ENCODE measurements at places on chromosomes 7 and 10.

DNA sequence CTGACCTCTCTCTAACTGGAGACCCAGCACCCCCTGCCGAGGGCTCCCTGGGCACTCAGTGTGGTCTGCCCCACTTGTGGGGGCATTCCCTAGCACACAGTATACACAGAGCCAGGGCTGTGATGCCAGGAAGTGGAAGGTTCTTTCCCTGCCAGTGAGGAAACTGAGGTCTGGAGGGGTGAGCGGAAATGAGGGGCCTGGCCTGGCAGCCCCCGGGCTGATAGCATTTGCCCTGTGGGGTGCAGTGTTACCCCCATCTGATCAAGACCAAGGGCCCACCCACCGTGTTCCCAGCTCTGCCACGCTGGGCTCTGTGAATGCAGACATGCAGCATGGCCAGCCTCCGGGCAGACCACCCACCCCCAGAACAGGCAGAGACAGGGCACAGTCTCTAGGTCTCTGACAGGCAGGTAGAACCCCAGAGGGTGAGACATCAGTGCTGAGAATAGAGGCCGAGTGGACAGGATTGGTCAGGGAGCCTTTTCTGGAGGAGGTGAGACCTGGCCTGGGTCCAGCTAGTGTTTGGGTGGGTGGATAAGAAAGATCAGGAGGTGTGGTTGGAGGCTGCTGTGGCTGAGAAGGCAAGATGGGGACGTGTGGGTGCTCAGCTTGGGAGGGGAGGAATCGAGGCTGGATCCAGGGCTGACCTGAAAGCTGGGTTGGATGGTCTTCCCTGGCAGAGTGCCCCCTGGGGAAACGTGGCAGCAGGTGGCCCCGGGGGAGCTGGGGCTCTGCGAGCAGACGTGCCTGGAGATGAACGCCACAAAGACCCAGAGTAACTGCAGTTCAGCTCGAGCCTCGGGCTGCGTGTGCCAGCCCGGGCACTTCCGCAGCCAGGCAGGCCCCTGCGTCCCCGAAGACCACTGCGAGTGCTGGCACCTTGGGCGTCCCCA, 10.8 kb upstream of the ZNF862 start:
- no peak for DNase-seq

GRCh38 chr10:11894381-11895107, 71.4 kb downstream of the PROSER2 start:
- DNase-seq, result no peak

DNA sequence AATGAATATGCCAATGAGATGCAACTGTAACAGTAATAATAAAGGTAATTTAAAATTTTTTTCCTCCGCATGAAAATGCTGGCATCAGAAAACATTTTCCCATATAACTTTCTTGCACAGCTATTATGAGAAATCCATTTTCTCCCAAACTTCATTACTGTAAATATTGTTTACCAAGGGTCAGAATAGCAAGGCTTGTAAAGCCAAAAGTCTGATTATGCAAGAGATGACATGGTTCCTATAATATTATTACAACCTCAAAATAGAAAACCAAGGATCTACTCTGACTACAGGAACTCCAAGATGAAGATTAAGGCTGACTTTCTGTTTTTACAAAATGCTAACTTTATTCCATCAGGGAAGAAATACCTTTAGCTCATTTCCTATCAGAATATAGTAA, 162.7 kb upstream of the CDK1 start:
- DNase-seq, result no peak

- no peak for DNase-seq
Measured at GRCh38 chr10:46319389-46319788, 32.6 kb downstream of the ANTXRL start.

DNA sequence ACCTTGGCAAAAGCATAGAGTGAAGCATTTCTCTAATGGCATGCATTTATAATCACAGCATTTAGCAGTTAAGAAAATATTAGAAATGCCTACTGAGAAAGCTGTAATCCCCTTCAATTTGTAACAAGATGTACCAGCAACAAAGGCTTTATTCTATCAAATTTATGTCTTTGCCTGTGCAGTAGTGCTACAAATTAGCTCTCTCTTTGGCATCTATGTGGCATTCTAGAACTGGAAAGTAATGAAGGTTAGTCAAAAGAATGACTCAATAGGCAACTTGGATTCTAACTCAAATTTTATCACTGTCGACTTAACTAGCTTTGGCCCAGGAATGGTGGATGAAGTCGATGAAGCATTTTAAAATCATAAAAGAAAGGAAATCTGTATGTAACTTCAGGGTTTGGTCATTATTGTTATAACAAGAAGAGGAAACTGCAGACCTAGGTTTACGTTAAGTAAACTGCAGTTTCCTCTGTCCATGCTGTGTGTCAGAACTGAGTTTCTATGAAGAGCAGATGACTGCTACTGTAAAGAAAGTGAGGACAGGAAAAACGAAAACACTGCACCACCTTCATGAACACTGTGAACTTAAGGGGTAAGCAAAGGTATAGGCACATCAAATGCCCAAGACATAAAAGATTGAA, 140.0 kb downstream of the RAPGEF5 start:
- DNase-seq, result no peak

DNA sequence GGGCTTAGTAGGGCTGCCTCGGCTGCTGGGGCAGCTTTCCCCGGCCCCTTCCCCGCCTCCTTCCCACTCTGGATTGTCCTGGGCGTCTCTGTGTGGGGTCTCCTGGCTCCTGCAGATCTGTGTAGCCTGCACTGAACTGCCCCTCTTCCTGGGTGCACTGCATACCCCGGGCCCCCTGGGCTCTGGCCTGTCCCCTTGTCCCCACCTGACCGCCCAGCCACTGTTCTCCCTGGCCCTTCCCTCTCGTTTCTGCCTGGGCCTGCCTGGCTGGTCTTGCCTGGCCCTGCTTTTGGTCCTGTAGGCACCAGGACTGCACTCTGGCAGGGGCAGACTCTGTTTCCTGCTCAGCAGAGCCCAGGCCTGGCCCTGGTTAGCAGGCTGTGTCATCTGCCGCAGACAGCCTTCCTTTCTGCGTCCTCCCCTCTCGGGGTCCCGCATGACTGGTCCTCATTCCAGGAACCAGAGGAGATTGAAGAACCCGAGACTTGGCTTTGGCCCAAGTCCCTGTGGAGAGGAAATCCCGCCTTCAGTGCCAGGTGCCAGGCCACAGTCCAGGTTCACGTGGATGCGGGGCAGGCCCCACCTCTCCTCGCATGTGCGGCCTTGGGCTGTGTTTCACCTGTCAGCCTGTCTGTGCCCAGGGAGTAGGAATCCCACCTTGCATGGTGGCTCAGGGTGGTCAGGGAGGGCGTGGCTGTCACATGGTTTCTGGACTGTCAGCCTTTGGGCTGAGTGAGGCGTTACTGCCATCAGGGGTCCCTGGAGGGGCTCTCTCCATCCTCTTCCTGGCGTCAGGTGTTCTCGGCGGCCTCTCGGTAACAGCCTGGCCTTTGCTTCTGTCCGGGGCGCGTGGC, 9.2 kb downstream of the INPP5A start:
- DNase-seq, result no peak

DNA sequence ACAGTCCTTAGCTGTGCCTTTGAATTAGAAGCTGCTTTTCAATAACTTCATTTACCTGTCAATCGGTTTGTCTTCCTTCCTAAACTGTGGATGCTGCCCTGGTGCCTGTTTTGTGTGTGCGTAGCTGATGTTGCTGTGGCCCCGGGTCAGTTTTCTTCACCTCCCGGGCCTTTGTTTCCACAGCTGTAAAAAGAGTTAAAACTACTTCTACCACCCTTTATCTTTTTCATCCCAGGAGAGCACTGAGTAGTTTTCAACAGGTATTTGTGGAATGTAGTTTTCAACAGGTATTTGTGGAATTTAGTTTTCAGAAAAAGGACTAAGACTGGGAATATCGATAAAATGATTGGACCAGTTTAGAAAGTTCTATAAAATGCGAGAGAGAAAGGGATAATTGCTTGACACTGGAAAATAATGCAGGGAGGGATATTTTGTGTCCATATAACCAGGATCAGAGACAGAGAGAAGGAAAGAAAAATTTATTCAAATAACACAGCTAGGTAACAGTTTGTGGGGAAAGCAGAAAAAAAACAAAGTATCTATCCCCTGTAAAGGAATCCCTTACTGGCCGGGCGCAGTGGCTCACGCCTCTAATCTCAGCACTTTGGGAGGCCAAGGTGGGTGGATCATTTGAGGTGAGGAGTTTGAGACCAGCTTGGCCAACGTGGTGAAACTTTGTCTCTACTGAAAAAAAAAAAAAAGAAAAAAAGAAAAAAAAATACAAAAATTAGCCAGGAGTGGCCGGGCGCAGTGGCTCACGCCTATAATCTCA, 15.9 kb upstream of the IGF2BP3 start:
- no peak for DNase-seq

- DNase-seq, result peak; percentile 7
Measured at GRCh38 chr10:42836771-42837468, 54.3 kb downstream of the BMS1 start.

GRCh38 chr7:25054819-25055519, 70.1 kb downstream of the CYCS start:
- DNase-seq, result peak; percentile 7

- no peak for DNase-seq
Measured at GRCh38 chr7:159158125-159158887, 13.6 kb upstream of the VIPR2 start.

DNA sequence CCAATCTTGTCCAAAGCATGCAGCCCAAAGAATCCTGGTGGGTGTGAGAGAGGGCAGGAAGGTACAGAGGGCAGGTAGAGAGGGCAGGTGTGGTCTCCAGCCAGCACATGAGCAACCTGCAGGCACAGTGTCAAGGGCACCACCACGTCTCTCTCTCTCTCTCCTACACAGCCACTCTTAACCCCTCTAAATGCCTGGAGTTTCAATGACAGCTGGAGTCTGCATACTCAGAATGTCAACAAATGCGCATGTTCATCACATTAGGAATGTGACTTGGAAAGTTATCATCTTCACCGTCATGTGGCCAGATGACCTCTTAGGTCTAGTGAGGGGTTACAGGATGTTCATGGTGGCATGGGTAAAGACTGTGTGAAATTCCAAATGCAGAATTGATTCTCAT, 456.8 kb downstream of the SORCS1 start:
- no peak for DNase-seq

DNA sequence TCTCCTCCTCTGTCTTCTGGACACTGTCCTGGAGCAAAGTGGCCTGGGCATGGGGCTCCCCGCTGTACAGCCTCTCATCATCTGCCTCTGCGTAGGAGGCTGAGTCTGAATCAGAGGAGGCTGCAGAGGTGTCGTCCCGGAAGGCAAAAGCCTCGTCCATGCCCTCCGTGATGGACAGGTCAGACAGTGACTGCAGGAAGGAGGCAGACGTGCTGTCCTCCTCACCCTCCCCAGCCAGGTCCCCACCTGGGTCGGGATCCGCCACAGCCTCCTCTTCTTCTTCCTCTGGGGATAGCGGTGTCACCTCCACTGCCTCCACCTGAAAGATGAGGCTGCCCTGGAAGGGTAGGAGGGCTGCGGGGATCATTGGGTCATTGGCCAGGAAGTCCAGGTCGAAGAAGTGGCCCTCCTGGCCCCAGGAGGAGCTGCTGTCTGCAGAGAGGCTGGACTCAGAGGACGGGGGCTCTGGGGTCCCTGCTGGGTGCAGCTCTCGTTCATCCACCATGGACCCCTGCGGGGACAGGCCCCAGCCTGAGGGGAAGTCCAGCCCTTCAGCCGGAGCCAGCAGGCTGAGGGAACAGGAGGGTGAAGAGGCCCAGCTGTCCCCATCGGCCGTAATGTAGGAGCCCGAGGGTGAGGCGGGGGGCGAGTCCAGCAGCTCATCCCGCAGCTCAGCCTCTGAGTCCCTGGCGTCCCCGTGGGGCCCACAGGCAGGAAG, 3.7 kb downstream of the NACAD start:
- no peak for DNase-seq

- no peak for DNase-seq
Measured at GRCh38 chr7:71991586-71991985, 420.6 kb downstream of the CALN1 start.

DNA sequence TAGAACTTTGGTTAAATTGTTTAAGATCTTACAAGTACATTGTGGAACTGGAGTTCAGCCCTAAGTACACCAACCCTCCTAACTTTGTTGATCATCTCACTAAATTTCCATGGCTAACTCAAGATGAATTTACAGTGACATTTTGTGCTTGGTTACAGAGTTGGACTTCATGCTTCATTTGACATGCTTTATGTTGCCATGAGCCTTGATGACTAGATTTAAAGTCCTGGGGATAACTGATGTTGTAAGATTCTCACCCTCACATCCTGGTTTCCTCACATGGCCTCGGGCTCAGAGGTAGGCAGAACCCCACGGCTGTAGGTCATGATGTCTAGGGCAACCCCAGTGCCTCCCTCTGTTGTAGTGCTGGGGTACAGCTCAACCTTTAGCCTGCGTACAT, 397.2 kb upstream of the IGFBP3 start:
- no peak for DNase-seq

DNA sequence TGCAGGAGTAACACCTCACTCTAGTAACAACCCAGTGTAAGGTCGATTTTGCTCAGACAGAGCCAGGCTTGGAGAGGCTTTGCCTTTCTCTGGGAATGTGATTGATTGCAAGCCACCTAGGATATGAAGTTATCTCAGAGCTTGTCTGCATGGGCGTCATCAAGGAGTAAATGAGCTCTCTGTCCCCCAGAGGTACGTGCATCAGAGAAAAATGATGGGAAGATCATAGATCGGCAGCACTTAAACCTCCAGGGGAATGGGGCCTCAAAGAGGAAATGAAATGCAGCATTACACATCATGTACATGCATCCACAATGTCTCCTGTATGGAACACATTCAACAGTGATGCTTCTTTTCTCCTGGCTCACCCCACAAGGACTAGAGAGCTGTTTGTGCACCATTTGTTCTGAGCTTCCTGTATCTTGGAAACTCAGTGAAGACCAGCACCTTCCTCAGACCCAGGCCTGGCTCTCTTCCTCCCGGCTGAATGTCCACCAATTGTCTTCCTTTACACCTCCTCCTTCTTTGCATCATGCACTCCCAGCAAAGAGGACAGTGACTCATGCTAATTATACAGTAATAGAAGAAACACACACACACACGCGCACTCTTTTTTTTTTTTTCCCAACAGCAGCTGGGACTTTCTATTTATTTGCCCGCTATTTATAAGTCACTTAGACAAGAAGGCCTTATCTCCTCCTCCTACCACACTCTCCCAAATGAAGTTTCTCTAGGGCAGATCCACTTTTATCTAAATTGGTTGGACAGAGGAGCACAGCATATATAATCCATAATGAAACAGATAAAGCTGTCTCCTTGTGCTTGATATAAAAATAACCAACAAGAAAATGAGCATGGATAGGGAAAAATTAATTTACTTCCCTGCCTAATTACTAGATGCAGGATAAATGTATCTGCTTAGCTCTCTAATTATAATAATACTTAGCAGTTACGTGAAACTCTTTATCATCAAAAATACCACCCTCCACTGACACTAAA, 990.7 kb downstream of the CCSER2 start:
- no peak for DNase-seq

DNA sequence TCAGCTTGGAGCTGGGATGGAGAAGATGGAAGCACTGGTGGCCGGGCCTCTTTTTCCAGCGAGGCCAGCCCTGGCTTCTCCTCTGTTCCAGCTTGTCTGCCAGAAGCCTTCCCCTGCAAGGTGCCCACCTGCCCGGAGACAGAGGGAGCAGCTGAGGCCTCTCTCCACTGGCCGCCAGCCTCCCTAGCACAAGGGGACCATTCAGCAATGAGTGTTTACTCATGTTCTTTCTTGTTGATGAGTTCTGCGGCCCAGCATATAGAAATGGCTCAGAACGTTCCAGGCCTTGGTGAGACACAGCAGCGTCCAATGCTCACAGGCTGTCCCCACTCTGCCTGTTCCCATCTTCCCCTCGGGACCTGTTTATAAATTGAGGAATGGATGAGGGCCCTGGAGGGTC, 47.3 kb downstream of the CHST3 start:
- DNase-seq, result peak; percentile 72

All from anterior cingulate cortex (tissue), 58 donors.